Lower lobe of right lung (tissue), 2 donors: ENCODE measurements at places on chromosomes 5 and 9. TPM values are rescaled to one million over a fixed set of nuclear protein-coding genes. Genes with fewer than 3 reads are reported as not detected.

DNA sequence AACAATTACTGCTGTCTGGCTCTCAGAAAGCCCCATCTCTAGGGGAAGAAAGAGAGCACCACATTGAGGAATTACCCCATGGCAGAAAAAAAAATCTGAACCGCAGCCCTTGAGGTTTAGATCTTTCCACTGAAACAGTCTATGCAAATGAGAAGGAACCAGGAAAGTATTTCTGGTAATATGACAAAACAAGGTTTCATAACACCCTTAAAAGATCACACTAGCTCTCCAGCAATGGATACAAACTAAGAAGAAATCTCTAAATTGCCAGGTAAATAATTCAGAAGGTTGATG is 427.1 kb downstream of the PRELID2 start:
- H3K27me3 ChIP-seq, result no peaks in the 10 kb centered on the region
- H3K27ac ChIP-seq, result no peak overlapping the region
- no peak for DNase-seq
- H3K4me3 ChIP-seq, result no peak overlapping the region
- H3K36me3 ChIP-seq, result no peaks in the 10 kb centered on the region

Gene SIMC1
- total RNA-seq, result 18.0 TPM

Gene KCNIP1
- 1.7 TPM for total RNA-seq

DNA sequence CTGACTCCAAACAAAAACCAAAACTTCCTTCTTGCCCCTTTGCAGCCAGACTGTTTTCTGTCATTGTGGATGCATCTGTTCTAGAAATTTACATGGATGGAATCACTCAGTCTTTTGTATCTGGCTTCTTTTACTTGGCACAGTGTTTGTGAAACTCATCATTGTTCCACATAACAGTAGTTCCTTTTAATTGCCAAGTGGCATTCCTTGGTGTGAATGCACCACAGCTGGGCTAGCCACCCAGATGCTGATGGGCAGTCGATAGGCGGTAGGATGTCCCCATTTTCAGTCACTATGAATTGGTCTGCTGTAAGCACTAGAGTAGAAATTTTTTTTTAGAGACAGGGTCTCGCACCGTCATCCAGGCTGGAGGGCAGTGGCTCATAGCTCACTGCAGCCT is 6.3 kb upstream of the CLPTM1L start:
- DNase-seq, result no peak
- peaks cover 3% of the 10 kb centered on the region for H3K4me1 ChIP-seq
- H3K36me3 ChIP-seq, result no peaks in the 10 kb centered on the region
- no peaks in the 10 kb centered on the region for H3K27me3 ChIP-seq

GRCh38 chr5:176396330-176396729 is 7.8 kb downstream of the HIGD2A start:
- no peak for DNase-seq
- H3K4me3 ChIP-seq, result no peak overlapping the region
- peaks cover 57% of the 10 kb centered on the region for H3K36me3 ChIP-seq
- no peak overlapping the region for H3K27ac ChIP-seq

Gene C1QTNF3
- 6.7 TPM for total RNA-seq

- H3K27me3 ChIP-seq, result peaks cover 5% of the 10 kb centered on the region
- H3K4me1 ChIP-seq, result no peaks in the 10 kb centered on the region
- DNase-seq, result no peak
- no peak overlapping the region for H3K27ac ChIP-seq
- H3K4me3 ChIP-seq, result peak overlapping the region; percentile 19
Measured at GRCh38 chr9:16154521-16155078, 601.8 kb downstream of the CCDC171 start.

Gene SH3RF2
- total RNA-seq, result 11.5 TPM

DNA sequence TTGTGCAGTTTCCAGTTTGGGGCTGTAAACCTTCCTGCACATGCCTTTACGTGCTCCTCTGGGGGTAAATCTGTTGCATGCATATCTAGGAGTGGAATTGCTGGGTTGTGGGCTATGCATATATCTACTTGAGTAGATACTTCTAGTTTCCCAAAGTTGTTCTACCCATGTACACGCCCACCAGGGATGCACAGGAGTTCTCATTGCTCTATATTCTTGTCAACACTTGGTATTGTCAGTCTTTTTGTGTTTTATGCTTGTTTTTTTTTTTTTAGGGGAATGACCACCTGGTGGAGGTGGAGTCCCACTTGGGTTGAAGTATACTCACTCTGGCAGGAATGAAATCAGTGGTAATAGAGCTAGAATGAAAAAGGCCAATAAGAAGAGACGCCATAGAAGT is 23.0 kb downstream of the FOXE1 start:
- H3K27me3 ChIP-seq, result no peaks in the 10 kb centered on the region
- no peak overlapping the region for H3K4me3 ChIP-seq
- no peaks in the 10 kb centered on the region for H3K36me3 ChIP-seq
- no peak for DNase-seq
- H3K4me1 ChIP-seq, result peaks cover 10% of the 10 kb centered on the region
- no peak overlapping the region for H3K27ac ChIP-seq

DNA sequence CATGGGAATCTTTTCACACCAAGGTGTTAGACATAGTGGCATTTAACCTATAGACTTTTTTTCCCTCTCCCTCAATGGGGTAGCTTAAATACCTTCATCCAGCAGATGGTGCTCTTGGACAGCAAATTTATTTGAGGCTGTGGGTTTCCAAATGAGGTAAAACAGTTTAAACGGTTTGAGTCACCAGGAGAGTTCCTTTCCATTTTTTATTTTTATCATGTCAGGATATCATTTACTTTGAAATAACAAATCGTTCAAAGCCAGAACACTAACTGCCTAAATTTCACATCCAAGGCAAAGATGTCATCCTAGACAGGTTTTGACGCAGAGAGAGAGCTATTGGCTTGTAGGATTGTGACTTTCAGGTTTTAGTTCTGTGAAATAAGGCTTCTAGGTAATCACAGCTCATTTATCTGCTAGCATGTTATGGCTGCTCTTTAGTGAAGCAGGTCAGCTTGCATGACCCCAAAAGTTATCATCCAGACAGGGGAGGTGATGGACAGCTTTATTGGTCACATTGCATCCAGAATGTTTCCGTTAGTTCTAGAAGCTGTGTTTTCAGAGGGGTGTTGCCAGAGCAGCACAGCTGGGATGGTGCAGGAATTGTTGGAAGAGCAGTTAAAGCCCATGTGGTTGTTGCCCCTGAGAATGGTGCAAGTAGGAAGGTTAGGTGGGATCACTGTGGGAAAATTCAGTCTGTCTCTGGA is 69.8 kb downstream of the KDM4C start:
- H3K27me3 ChIP-seq, result no peaks in the 10 kb centered on the region
- H3K4me3 ChIP-seq, result no peak overlapping the region
- peaks cover 28% of the 10 kb centered on the region for H3K36me3 ChIP-seq
- H3K4me1 ChIP-seq, result no peaks in the 10 kb centered on the region

- DNase-seq, result no peak
- H3K36me3 ChIP-seq, result no peaks in the 10 kb centered on the region
- peaks cover 3% of the 10 kb centered on the region for H3K27me3 ChIP-seq
Measured at GRCh38 chr5:137283801-137284200, 215.3 kb downstream of the SPOCK1 start.

DNA sequence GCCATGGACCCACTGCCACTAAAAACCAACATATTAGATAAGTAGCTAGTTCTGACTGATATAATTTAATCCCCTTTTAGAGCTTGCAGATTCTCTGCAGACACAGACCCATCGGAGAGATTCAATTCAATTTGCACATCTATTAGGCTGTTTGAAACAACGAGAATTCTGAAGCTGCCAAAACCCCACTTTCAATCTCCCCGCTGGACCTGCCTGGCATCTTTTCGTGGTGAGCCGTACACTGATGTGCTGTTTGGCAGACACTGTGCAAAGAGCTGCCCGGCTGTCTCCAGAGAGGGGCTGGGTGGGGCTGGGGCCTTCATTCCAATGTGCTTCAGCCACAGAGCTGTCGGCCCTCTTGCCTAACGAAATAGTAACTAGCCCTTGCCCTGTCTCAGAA is 42.1 kb upstream of the FAM240B start:
- no peak for DNase-seq
- no peaks in the 10 kb centered on the region for H3K4me1 ChIP-seq
- no peak overlapping the region for H3K27ac ChIP-seq
- no peak overlapping the region for H3K4me3 ChIP-seq
- no peaks in the 10 kb centered on the region for H3K36me3 ChIP-seq

GRCh38 chr5:36820900-36821299 is 55.7 kb upstream of the NIPBL start:
- no peak for DNase-seq
- H3K27ac ChIP-seq, result no peak overlapping the region
- H3K27me3 ChIP-seq, result no peaks in the 10 kb centered on the region
- H3K36me3 ChIP-seq, result no peaks in the 10 kb centered on the region
- no peaks in the 10 kb centered on the region for H3K4me1 ChIP-seq

Gene ADRA1B
- total RNA-seq, result 3.8 TPM

GRCh38 chr9:134915046-134915985 is 2.4 kb downstream of the FCN1 start:
- H3K27ac ChIP-seq, result no peak overlapping the region
- H3K4me1 ChIP-seq, result no peaks in the 10 kb centered on the region
- no peak overlapping the region for H3K4me3 ChIP-seq
- peak; percentile 23 for DNase-seq
- no peaks in the 10 kb centered on the region for H3K36me3 ChIP-seq

GRCh38 chr9:137297966-137298365 is 4.1 kb downstream of the NRARP start:
- H3K27me3 ChIP-seq, result peaks cover 51% of the 10 kb centered on the region
- no peaks in the 10 kb centered on the region for H3K36me3 ChIP-seq
- H3K27ac ChIP-seq, result peak overlapping the region; percentile 73
- peaks cover 42% of the 10 kb centered on the region for H3K4me1 ChIP-seq
- no peak for DNase-seq

Gene PTPDC1
- total RNA-seq, result 11.0 TPM

- H3K4me1 ChIP-seq, result no peaks in the 10 kb centered on the region
- no peaks in the 10 kb centered on the region for H3K27me3 ChIP-seq
- H3K27ac ChIP-seq, result no peak overlapping the region
- no peak for DNase-seq
- H3K36me3 ChIP-seq, result no peaks in the 10 kb centered on the region
Measured at GRCh38 chr5:45109636-45110035, 300.9 kb downstream of the MRPS30 start.

- no peak overlapping the region for H3K4me3 ChIP-seq
- no peak for DNase-seq
- no peaks in the 10 kb centered on the region for H3K27me3 ChIP-seq
- no peak overlapping the region for H3K27ac ChIP-seq
- no peaks in the 10 kb centered on the region for H3K4me1 ChIP-seq
Measured at GRCh38 chr9:69857131-69857530, 36.5 kb downstream of the CFAP95 start.

DNA sequence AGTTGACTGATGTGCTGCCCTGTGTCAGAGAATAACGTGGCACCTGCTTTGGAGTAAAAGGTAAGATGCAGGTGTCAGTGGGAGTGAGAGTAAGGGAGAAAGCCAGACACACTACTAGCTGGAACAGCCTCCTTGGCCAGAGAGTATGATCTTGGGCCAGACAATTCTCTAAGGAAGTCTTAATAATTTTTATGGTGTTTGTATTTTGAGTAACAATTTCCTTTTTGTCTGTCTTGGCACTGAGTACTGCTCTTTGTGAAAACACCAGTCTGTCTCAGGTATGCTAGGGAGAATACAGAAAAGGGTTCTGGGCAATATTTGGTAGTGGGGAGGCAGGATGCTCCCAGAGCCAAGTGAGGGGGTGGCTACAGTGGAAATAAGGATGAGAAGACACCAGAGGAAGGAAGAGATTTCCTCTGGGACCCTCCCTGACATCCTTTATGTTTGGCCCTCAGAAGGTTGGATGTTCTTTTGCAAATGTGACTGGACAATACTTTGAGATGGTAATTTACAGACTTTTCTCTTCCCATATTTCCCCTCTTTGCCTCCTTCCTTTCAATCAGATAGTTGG is 20.6 kb upstream of the PRDM6 start:
- H3K27ac ChIP-seq, result no peak overlapping the region
- H3K27me3 ChIP-seq, result no peaks in the 10 kb centered on the region
- no peaks in the 10 kb centered on the region for H3K4me1 ChIP-seq
- no peaks in the 10 kb centered on the region for H3K36me3 ChIP-seq
- no peak overlapping the region for H3K4me3 ChIP-seq

GRCh38 chr9:90458485-90458884 is 184.1 kb downstream of the DIRAS2 start:
- no peak overlapping the region for H3K27ac ChIP-seq
- no peaks in the 10 kb centered on the region for H3K27me3 ChIP-seq
- H3K4me3 ChIP-seq, result no peak overlapping the region

Gene CYLC2
- total RNA-seq, result not detected

DNA sequence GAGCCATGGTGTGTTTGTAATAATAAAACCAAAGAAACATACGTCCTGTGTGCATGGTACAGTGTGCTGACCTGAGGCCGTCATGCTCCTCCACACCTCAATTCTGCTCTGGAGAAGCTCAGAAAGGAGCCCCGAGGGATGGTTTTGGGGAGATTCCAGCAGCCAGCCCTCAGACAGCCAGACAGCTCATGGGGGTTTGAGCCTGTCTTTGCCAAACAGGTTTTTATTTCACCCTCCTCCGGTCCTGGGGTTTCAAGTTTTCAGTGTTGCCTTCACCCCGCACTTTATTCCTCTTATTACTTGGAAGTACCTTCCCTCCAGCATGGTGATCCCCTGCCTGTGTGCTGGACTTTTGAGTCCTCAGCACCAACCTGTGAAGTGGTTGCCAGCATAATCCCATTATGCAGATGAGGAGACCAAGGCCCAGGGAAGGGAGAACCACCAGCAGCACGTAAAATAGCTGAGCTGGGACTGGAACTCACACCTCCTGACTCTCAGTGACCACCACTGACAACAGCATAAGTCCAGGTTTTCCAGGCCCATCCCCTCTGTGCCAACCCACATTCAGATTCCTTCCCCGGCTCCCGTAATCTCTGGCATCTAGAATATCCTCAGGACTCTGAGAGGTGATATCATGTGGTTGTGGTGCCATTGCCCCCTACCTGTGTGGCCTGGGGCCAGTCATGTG is 35.1 kb downstream of the TGFBI start:
- peaks cover 19% of the 10 kb centered on the region for H3K4me1 ChIP-seq
- DNase-seq, result no peak
- H3K27ac ChIP-seq, result no peak overlapping the region
- peaks cover 38% of the 10 kb centered on the region for H3K36me3 ChIP-seq
- H3K4me3 ChIP-seq, result no peak overlapping the region
- no peaks in the 10 kb centered on the region for H3K27me3 ChIP-seq

- H3K36me3 ChIP-seq, result no peaks in the 10 kb centered on the region
- H3K4me1 ChIP-seq, result no peaks in the 10 kb centered on the region
- H3K4me3 ChIP-seq, result no peak overlapping the region
Measured at GRCh38 chr5:114612406-114612805, 250.5 kb downstream of the KCNN2 start.

GRCh38 chr9:125761676-125762450 is 14.7 kb downstream of the PBX3 start:
- no peak overlapping the region for H3K27ac ChIP-seq
- no peaks in the 10 kb centered on the region for H3K27me3 ChIP-seq
- H3K4me1 ChIP-seq, result peaks cover 43% of the 10 kb centered on the region
- DNase-seq, result no peak

DNA sequence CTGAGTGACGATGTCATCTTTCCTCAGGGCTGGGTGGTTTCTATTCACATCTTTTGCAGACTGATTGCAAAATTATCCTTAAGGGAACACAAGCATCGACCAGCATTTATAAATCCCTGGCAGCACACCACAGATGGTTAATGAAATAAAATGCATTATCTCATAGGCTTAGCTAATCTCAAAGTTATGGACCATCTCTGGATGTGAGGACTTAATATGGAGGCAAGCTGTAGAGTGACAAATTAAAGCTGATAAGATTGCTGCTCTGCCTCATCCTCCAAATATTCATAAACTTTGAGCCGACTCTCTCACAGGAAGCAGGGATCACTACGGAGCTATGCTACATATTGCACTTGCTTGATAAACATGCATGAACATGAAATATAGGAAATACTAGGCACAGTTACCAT is 663.2 kb upstream of the RGMB start:
- H3K4me3 ChIP-seq, result no peak overlapping the region
- H3K27me3 ChIP-seq, result no peaks in the 10 kb centered on the region
- H3K36me3 ChIP-seq, result no peaks in the 10 kb centered on the region
